ENCODE measurements at places on chromosomes 1 and 21.

DNA sequence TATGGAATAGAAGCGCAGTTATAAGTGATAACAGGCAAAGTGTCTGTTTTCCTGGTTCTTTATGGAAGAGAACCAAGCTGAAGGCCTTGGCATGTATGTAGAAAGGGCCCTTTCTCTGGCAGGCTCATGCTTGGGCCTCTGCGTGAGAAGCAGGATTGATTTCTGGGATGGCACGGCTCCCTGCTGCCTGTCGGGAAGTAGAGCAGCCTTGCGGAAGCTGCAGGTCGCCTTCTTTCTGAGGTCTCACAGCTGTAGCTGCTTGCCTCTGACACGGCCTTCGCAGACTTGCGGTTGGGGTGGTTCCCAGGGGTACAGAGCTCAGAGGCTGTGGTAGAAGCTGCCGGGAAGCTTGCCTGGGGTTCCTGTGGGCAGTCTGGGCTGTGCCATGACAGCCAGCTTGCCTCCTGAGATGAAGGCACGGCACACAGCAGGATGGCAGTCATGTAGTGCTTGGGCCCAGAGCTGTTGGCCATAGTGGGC is 39.4 kb downstream of the TRAPPC10 start:
- DNase-seq = no peak
- H3K27ac ChIP-seq = peak overlapping the region; percentile 19
- no peaks in the 10 kb centered on the region for H3K36me3 ChIP-seq
- no peaks in the 10 kb centered on the region for H3K4me1 ChIP-seq

DNA sequence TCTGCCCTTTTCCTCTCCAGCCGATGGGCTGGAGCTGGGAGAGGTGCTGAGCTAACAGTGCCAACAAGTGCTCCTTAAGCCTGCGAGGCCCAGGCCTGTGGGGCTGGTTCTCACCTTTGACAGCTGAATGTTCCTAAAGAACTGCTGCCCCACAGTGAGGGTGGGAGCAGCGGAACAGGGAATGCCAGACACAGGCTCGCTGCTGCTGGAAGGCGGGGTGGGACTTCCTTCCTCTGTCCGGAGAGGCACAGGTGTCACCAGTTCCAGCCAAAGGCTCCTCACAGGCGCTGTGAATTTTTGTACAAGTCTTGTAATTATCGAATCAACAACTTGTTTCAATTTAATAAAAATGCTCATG is 47.1 kb downstream of the COQ8A start:
- H3K27ac ChIP-seq = peak overlapping the region; percentile 52
- H3K4me3 ChIP-seq = no peak overlapping the region
- no peaks in the 10 kb centered on the region for H3K4me1 ChIP-seq
- H3K27me3 ChIP-seq = no peaks in the 10 kb centered on the region
- H3K36me3 ChIP-seq = no peaks in the 10 kb centered on the region

- H3K27ac ChIP-seq = peak overlapping the region; percentile 95
- no peaks in the 10 kb centered on the region for H3K27me3 ChIP-seq
- DNase-seq = peak; percentile 96
- H3K36me3 ChIP-seq = no peaks in the 10 kb centered on the region
- H3K4me1 ChIP-seq = peaks cover 11% of the 10 kb centered on the region
- no peak overlapping the region for H3K4me3 ChIP-seq
Observed at GRCh38 chr1:202589190-202589930, 120.9 kb downstream of the SYT2 start.

DNA sequence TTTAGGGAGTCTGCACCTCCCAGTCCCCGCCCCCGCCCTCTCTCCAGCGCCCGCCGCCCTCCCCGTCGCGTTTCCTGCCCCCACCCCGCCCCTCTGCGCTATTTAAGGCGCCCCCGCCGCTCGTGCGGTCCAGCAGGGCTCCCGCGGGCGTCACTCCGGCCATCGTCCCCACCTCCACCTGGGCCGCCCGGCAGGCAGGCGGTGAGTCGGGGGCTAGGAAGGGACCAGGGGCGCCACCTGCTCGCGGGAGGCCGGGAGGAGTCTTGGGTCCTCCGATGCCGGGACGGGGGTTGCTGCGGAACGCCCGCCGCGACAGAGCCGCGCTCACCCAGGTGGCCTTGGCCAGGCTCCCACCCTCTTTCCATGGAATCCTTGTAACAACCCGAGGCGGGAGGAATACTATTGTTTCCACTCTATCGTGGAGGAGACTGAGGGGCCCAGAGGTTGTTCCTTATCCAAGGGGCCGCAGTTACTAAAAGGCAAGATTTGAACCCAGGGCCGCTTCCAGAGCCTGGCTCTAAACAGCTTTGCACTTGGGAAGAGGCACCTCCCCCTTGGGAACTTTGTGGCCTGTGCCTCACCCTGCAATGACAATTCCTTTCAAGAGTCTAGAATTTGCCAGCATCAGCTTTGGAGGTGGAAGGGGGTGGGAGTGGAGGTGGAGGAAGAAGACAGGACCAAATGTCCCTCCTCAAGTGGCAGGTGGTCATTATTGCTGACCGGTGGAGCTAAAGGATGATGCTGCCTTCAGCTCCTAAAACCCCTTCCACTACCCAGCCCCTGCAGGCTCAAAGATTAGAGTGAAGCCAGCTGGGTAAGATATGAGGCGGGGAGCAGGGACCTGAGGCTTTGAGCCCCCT is at the start of gene GJA4:
TSS of gene GJA4 (plus strand) at position 132 of the 860 bp plus-strand sequence. CDS start 1,215 bp downstream, outside the sequence.
- no peaks in the 10 kb centered on the region for H3K4me1 ChIP-seq
- H3K27ac ChIP-seq = no peak within 1 kb of the TSS
- no peaks in the 10 kb centered on the region for H3K27me3 ChIP-seq
- no peaks in the 10 kb centered on the region for H3K36me3 ChIP-seq
- H3K4me3 ChIP-seq = peak within 1 kb of the TSS; percentile 64

- no peak overlapping the region for H3K27ac ChIP-seq
- DNase-seq = no peak
- H3K27me3 ChIP-seq = no peaks in the 10 kb centered on the region
- H3K4me1 ChIP-seq = no peaks in the 10 kb centered on the region
- H3K36me3 ChIP-seq = no peaks in the 10 kb centered on the region
- H3K4me3 ChIP-seq = no peak overlapping the region
Observed at GRCh38 chr1:119187416-119187815, 47.0 kb upstream of the WARS2 start.
